Mammary epithelial cell (primary cell): ENCODE measurements at places on chromosomes 5 and 9. TPM values are rescaled to one million over a fixed set of nuclear protein-coding genes. Genes with fewer than 3 reads are reported as not detected.

S100Z gene
- not detected in 2 replicates for total RNA-seq

ARSI gene
- total RNA-seq: 6.0 and 9.2 TPM in 2 replicates

FBP2 gene
- not detected in 2 replicates for total RNA-seq

LRRC70 gene
- total RNA-seq: 1.2 TPM

DOCK2 gene
- total RNA-seq: 0.17 TPM

DEPDC1B gene
- 12.3 TPM for total RNA-seq

PCDHA4 gene
- total RNA-seq: 0.29 and 0.45 TPM in 2 replicates

ALDOB gene
- total RNA-seq: not detected in 2 replicates

DMGDH gene
- 3.8 TPM for total RNA-seq

HAPLN1 gene
- not detected in 2 replicates for total RNA-seq

PCDHB9 gene
- total RNA-seq: 0.50 TPM

MED10 gene
- total RNA-seq: 59.5 and 85.0 TPM in 2 replicates

NR2F1 gene
- 3.3 TPM for total RNA-seq

PTGS1 gene
- total RNA-seq: 14.8 and 16.4 TPM in 2 replicates

TLX3 gene
- total RNA-seq: not detected in 2 replicates

HEXB gene
- total RNA-seq: 122 and 145 TPM in 2 replicates

CACNA1B gene
- total RNA-seq: 0.03 and 0.09 TPM in 2 replicates

SETX gene
- total RNA-seq: 70.3 TPM

NXNL2 gene
- total RNA-seq: 0.31 and 0.40 TPM in 2 replicates

DPYSL3 gene
- total RNA-seq: 4.7 and 8.8 TPM in 2 replicates

TICAM2 gene
- total RNA-seq: 0.96 and 3.6 TPM in 2 replicates

NTNG2 gene
- 1.5 and 2.0 TPM in 2 replicates for total RNA-seq

PRDM9 gene
- not detected in 2 replicates for total RNA-seq

GALNT12 gene
- 0.80 and 1.5 TPM in 2 replicates for total RNA-seq

DBH gene
- total RNA-seq: not detected in 2 replicates

FGF10 gene
- not detected for total RNA-seq

PHYHD1 gene
- total RNA-seq: 4.7 TPM

UBQLN1 gene
- total RNA-seq: 126 TPM

EGFLAM gene
- 26.0 TPM for total RNA-seq

KIF27 gene
- 5.1 and 5.6 TPM in 2 replicates for total RNA-seq

IL9 gene
- not detected in 2 replicates for total RNA-seq

PCDHB16 gene
- total RNA-seq: 0.33 TPM

ACSL6 gene
- 0.33 TPM for total RNA-seq

KIF2A gene
- 43.3 and 56.5 TPM in 2 replicates for total RNA-seq

CREB3 gene
- 60.8 TPM for total RNA-seq

NEUROG1 gene
- total RNA-seq: not detected

GNA14 gene
- not detected in 2 replicates for total RNA-seq

SLC34A1 gene
- 0.09 TPM in 1 of 2 replicates, not detected in the other for total RNA-seq

UBE2QL1 gene
- 1.0 TPM for total RNA-seq

TXNDC15 gene
- 43.0 TPM for total RNA-seq
